ENCODE measurements at places on chromosomes 12 and 14.

GRCh38 chr12:16056910-16057309, 145.8 kb downstream of the DERA start:
- DNase-seq, result no peak

DNA sequence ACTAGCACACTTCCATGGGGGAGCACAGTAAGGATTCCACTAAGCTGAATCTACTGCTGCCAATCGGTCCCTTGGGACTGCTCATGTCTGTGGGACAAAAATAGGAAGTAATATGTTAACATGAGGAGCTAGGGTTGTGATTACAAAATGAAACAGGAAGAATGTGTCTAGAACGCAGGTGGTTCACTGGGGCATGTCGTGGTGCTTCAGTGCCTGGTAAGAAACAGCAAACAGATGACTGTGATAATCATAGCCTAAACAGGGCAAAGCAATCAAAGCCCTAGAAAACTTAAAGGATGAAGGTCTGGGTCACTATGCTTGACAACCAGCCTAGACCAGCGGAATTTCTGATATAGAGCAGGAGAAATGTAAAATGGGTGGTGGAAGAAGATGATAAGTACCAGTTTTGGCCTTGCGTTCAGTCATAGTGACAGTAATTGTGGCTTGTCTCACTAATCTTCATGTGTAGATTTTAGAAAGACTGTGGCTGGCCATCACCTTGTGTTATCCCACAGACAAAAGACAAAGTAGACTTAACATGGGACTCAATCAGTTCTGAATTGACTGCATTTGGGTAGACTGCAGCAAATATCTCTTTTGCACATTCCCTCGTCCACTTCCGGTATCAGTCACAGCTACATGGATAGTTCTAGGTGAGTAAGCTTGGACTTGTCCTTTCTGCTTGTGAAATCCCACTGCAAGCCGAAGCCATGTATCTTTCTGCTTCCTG, 51.4 kb downstream of the WASHC3 start:
- no peak for DNase-seq

GRCh38 chr12:124776125-124776513, 87.5 kb downstream of the SCARB1 start:
- no peak for DNase-seq

- no peak for DNase-seq
Observed at GRCh38 chr14:104419865-104420505, 159.6 kb upstream of the C14orf180 start.

- DNase-seq, result no peak
Observed at GRCh38 chr12:92398565-92399309, 253.1 kb upstream of the BTG1 start.

GRCh38 chr14:68141281-68142088, 321.9 kb downstream of the RAD51B start:
- DNase-seq, result no peak

GRCh38 chr14:29763342-29763858, 164.2 kb downstream of the PRKD1 start:
- no peak for DNase-seq

DNA sequence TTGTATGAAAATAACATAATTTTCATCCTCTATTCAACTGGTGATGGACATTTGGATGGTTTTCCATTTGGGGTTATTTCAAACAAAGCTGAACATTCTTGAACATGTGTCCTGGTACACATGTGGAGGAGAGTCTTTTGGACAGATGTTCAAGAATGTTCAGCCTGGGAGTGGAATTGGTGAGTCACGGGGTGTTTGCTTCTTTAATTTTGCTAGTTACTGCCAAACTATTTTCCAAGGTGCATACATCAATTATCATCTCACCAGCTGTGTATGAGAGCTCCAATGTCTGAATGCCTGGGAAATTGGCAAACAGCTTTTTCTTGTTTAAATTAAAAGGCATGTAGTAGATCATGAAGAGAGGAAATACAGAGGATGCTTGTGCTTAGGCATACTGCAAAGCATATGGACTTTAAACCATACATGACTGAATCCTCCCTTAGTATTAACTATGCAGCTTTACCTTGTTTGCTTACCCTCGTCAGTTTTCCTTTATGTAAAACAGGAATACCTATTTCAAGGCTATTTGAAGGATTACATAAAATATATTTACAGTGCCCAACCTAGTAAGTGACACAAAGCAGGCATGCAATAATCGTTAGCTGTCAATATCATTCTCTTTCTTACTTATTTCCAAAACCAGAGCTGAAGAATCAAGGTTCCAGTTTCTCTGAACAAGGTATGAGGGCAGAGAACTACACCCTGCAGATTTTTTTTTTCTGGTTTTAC, 152.1 kb downstream of the ITPR2 start:
- DNase-seq, result no peak

DNA sequence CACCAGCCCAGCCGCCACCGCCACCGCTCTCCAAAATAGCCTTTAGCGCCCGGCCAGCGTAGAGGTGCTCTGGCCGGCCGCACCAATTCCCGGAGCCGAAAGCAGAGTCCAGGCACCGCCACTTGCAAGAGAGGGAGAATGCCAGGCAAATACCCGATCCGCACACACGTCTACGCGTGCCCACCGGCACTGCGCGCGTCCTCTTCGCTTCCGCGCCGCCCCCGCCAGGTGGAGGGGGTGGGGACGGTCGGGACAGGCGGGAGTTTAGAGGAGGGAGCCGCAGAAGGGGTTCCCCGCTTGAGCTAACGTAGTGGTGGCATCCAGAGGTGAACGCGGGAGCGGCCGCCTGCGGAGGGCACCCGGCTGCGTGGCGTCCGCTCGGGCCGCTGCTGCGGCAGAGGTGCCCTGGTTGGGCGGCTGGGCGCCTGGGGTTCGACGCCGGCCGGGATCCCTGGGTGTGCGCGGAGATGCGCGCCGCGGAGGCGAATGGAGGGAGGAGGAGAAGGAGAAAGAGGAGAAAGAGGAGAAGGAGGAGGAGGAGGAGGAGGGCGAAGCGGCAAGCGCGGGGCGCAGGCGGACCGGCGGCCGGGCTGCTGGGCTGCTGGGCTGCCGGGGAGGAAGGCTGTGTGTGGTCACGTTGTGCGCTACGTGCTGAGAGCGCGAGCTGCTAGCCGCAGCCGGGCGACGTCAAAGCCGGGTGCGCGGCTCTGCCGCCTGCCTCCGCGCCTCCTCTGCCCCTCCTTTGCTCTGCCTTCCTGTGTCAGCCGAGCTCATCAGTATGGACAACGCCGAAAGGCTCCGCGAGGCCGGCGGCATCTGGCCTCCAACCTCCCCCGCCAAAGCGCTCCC, at the start of gene MDGA2:
Gene MDGA2 (minus strand): TSS at position 140 of the 849 bp plus-strand sequence.
- no peak for DNase-seq

GRCh38 chr14:92785667-92786426, 8.3 kb upstream of the GOLGA5 start:
- DNase-seq, result no peak

- no peak for DNase-seq
Observed at GRCh38 chr14:67428501-67429031, 16.6 kb upstream of the PLEK2 start.

GRCh38 chr12:46516238-46516932, 143.8 kb upstream of the SLC38A2 start:
- no peak for DNase-seq

DNA sequence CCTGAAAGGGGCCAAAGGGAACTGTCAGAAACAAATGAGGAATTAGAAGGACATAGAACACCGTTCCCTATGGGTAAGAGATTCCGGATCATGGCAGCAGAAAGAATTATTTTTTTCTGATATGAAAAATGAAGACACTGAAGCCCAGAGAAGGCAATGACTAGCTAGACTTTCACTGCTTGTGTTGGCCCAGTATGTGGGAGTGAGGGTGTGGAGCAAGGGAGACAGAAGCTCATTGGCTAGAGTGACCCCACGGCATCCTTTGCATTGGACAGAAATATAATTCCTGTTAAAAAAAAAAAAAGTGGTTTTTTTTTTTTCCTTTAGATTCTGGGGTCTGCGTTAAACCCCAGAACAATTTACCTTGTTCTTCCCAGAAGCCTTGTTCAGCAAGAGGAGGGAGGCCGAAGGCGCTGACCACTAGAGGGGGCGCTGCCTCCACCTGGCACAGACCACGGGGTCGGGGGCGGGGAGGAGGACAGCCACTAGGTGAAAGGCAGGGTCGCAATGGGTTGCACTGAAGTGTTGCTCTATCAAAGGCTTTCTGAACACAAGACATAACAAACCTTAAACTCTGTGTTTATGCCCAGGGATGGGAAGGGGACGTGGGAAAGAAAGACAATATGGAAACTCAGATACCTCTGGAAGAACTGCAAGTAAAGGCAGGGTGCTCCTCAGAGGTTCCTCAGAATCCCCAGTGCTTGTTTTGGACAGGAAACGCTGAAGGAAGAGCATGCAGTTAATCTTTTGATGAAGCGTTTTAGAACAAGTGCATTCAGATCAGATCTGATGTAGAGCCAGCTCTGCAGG, 156.8 kb downstream of the KCNA5 start:
- DNase-seq, result peak; percentile 55

- DNase-seq, result no peak
Observed at GRCh38 chr14:66088656-66089055, 397.5 kb upstream of the CCDC196 start.

- no peak for DNase-seq
Observed at GRCh38 chr14:55802986-55803872, 223.2 kb downstream of the KTN1 start.

DNA sequence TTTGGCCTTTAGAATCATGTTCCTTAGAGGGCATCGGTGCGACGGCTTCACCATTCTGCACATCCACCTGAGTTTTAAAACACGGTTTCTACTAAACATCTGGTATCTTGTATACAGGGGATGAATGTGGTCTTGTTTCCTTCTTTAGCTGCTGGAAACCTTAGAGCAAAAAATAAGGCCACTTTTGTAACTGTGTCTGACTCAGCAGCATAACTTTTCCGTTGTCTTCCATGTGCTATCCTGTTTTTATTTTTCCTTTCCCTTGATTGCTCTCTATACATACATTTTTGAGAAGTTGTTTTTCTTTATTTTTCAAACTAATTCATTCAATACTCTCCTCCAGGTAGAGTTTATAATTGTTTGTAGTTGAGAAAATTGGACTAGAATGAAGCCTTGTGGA, 108.8 kb upstream of the PCED1B start:
- DNase-seq, result no peak

DNA sequence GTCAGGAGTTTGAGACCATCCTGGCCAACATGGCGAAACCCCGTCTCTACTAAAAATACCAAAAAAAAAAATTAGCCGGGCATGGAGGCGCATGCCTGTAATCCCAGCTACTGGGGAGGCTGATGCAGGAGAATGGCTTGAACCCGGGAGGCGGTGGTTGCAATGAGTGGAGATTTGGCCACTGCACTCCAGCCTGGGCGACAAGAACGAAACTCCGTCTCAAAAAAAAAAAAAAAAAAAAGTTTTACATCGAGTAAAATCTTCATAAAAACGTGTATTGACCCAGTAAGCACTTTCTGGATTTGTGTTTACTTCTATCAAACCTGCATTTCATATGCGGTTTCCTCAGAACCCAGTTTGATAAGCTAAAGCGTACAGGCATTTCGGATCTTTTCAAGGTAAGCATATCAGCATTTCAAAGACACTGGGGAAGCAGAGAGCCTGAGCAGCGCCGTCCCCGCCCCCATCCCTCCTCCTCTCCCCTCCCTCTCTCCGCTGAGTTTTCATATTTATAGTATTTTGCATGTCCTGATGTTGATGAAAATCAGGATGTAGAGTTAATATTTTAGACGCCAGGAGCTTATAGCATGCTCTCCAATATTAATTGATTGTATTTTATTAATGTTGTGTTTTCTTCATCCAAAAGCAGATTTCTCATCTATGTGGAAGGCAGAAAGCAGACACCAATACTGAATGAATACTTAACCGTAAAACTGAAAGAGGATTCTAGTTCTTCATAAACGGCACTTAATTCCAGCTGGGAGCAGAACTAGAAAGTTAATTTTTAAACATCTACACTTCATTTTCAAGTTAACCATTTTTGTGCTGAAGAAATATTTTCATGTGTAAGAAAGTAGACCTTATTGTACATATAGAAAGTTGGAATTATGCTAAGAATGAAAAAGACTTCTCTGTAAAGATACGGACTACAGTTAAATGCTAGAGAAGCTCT, 9.2 kb upstream of the HIP1R start:
- DNase-seq, result no peak

- no peak for DNase-seq
Observed at GRCh38 chr12:77606348-77606747, 224.3 kb upstream of the NAV3 start.

GRCh38 chr14:27145170-27145569, 547.3 kb upstream of the NOVA1 start:
- no peak for DNase-seq

DNA sequence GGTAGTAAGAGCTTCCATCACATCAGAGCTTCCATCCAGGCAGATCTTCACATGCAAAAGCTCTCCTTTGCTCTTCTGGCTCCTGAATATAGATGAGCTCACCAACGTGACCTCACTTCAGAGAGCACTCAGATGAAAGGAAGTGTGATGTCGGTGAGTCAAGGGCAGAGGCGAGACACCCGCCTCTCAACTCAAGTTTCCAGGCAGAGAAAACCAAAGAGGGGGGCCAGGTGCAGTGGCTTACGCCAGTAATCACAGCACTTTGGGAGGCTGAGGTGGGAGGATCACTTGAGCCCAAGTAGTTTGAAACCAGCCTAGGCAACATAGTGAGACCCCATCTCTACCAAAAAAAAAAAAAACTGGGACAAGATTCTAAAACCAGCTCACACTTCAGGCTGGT, 126.9 kb downstream of the DUSP6 start:
- DNase-seq, result no peak

DNA sequence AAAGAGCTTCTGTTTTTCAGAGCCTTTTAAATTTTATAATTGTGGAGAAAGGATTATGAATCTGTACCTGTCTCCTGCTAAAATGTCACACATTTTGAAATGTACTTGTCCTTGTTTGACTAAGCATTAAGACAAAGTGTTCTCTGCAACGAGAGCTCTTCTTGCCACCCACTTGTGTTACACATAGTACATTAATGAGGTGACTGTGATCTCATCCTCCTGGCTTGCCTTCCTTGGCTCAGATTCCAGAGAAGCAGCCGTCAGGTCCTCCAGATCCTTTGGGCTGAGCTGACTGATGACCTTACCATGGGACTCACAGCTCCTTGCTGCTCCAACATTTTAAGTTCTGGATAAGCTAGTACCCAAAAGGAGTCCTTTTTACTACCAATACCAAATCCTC, 81.4 kb downstream of the BBS10 start:
- DNase-seq, result no peak

GRCh38 chr14:94322648-94323570, at the start of gene SERPINA6:
Gene SERPINA6 (minus strand): TSS chr14:94323336. CDS start chr14:94314648, 8,688 bp downstream.
- no peak for DNase-seq

DNA sequence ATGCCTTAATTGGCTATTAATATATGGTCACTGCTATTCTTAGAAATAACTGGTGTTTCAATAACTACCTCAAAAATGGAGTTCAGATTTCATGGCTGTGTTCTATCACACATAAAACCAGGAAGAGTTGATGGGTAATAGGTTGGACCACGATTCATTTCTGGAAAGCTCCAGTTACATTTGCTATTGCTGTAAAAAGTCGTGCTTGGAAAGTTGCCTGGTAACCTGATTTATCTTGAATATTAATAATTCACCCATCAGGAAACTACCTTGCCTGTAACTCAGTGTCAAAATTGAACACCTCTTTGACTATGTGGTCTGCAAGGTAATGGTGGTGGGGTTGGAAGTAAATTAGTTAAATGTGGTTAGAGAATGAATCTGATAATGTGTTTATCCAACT, 104.7 kb upstream of the IFNG-AS1 start:
- no peak for DNase-seq
